Germinal center (tissue), 1 donor: ENCODE measurements at places on chromosomes 5 and 9.

DNA sequence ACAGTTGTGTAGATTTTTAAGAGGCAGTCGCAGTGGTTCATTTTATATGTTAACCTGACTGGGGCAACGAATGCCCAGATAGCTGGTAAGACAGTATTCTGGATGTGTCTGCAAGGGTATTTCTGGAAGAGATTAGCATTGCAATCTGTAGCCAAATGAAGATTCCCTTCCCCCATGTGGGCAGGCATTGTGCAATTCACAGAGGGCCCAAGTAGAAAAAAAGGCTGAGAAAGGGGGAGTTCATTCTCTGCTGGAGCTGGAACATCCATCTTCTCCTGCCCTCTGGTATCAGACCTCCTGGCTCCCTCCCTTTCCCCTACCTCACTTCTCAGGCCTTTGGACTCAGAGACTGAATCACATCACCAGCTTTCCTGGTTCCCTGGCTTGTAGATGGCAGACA lies 70.6 kb downstream of the TENT4A start:
- no peak for DNase-seq

- DNase-seq, result no peak
These were observed 33.9 kb upstream of the RAD23B start for GRCh38 chr9:107249131-107249533.

GRCh38 chr5:139141446-139142204 lies 56.5 kb downstream of the SIL1 start:
- no peak for DNase-seq

GRCh38 chr5:15940905-15941304 lies 238.7 kb downstream of the MARCHF11 start:
- no peak for DNase-seq

DNA sequence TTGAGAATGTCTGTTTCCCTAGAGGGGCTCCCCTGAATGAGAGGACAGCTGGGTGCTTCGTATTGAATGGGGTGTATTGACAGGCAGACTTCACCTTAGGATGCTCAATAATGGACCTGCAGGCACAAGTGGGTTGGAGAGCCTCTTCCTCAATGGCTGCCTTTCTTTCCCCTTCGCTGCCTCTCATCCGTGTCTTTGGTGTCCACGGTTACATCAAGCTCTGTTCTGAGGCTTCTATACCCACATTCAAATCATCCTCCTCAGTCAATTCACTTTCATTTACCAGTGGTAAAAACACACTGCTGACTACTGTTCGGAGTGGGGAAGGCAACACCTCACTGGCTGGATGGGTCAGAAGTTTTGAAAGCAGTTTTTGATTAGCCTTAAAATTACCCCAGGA lies 20.6 kb downstream of the LIX1 start:
- no peak for DNase-seq

DNA sequence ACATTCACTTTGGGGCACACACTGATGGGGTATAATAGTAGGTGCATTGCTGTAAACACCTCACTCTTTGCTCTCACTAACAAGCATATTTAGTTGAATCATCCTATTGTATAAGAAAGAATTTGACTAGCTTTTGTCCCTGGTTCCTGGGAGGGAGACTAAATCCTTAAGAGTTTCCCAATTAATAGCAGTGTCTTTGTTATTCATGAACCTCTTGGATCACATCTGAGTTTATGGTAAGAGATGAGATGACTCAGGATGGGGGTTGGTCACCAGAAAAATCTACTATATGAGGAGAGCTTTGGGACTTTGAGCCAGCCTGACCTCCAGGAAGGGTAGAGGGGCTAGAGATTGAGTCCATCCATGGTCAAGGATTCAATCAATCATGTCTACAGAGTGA lies 56.8 kb downstream of the PUM3 start:
- DNase-seq, result no peak

GRCh38 chr9:113588936-113589335 lies 125.4 kb downstream of the RGS3 start:
- DNase-seq, result no peak

GRCh38 chr9:86321373-86321772 lies 32.8 kb downstream of the TUT7 start:
- DNase-seq, result no peak

- DNase-seq, result no peak
These were observed 5.0 kb downstream of the NCBP1 start for GRCh38 chr9:97638666-97639065.

- no peak for DNase-seq
These were observed 47.1 kb upstream of the RAI14 start for GRCh38 chr5:34608859-34609648.

GRCh38 chr5:124074500-124074899 lies 562.5 kb downstream of the CSNK1G3 start:
- DNase-seq, result no peak

DNA sequence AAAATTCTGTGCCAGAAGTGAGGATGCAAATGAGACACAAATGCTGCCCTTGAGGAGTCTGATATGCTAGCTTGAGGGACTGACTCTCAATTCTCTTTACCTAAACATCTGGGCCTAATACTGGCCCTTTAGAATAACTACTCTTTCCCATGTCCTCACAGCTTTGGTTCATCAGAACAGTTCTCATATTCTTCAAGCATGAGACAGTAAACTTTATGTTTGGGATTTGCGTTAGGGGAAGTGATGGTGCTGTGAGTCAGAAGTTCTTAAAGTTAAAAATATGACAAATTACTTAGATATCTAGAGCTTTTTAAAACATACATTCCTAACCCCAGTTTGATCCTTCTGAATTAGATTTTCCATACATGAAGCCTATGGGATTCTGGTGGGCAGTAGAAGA lies 665.0 kb upstream of the RGMB start:
- DNase-seq, result no peak

GRCh38 chr5:80653502-80653901 lies 950 bp upstream of the MSH3 start:
- DNase-seq, result no peak

GRCh38 chr5:96037128-96037527 lies 75.5 kb upstream of the ELL2 start:
- no peak for DNase-seq
